Stimulated activated CD8-positive, alpha-beta memory T cell treated with anti-CD3 and anti-CD28 coated beads, Interleukin-12 subunit alpha, Interleukin-12 subunit beta, amount 100 ng/mL, for 4 hours (primary cell): ENCODE measurements at places on chromosomes 7 and 10.

DNA sequence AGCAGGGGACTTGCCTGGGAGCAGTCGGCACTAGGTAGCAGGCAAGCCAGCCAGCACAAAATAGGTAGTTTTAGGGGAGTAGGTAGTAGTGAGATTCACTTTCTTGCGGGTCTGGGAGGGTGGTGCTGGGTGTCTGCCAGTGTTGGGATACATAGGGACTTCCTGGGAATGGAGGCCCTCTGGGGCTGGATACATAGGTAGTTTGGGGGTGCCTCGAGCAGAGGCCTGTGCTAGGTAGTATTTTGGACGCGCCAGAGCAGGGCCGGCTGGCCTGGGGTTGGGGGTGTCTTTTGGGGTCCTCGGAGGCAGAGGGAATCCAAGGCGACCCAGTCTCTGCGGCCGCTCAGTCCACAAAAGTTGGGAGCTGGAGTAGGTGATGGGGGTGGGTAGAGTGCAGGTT, 2.0 kb upstream of the HOXA3 start:
- DNase-seq = no peak

DNA sequence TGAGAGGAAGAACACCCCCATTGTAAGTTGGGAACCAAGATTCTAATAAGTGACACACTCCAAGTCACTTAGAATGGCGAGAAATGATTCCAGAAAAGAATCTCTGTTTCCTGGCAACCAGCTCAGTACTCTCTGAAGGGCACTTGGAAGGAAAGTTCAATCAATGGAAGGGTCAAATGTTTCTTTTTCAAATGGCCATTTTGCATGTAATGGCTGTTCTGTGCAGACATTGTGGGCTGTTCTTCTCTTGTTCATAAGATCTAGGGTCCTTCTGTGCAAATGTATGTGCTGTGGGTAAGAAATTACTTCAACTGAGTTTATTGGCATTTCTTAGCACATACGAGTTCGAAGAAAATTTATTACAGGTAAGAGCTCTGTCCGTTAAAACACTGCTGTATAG, 145.3 kb downstream of the EVX1 start:
- no peak for DNase-seq

DNA sequence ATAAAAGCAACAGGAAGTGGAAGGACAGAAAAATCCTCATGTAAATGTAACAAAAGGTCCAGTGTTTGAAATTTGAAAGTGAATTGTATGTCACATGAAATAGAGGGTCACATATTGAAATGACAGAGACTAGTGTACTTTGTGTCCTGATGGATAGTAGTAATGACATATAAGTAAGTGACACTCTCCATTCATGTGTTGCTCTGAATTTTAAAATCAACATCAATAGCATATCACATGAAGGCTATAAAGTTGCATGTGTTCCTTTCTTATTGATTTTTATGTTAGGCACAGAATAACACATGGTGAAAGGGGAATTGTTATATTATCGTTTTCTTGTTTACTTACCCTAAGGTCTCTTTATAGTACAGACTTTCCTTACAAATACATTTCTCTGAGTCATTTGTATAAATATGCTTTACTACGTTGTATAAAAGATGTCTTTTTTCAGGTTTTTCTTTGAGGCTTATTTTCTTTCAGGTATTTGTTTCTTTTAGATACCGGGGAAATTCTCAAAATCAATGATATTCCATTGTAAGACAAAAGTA, 104.6 kb upstream of the CACNA2D1 start:
- DNase-seq = no peak

DNA sequence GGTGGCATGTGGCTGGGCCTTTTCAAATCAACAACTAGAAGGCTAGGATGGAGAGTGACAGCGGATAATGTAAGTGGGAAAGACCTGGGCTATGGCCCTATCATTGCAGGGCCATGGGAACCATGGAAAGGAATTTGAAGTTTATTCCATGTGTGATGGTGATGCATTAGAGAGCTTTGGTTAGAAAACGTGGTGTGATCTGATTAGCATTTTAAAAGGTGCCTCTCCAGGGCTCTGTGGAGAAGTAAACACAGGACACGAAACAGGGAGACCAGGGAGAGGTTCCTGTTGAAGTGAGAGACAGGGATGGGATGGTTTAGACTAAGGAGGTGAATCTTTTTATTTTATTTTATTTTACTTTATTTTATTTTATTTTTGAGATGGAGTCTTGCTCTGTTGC, 749.5 kb downstream of the GATA3 start:
- no peak for DNase-seq

DNA sequence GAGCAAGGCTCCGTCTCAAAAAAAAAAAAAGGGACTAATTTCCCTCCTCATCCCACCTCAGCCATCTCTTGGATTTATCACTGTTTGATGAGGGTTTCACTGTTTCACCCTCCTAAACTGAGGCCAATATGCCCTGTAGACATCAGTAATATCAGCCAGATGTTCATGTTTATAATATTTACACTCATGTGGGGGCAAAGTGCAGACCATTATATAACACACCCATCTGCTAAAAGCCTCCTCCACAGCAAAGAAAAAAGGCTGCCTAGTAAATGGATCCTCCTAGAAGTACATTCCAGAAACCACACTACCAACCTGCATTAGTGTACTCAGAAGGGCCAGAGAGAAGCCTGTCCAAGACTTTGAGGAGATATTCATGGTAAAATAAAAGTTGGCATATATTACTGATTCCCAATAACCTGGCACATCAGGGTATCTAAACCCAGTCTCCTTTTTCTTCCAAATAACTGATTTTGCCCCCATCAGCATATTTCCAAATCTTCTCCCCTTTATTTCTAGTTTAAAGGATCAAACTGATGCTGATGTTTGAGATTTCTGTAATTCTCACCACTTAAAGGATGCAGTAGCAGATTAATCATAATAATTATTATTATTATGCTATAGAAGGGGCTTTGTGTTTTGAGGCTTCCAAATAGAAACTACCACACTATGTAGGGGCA, 55.1 kb downstream of the LGI1 start:
- DNase-seq = no peak

GRCh38 chr10:94310369-94310768, 52.4 kb downstream of the NOC3L start:
- no peak for DNase-seq

DNA sequence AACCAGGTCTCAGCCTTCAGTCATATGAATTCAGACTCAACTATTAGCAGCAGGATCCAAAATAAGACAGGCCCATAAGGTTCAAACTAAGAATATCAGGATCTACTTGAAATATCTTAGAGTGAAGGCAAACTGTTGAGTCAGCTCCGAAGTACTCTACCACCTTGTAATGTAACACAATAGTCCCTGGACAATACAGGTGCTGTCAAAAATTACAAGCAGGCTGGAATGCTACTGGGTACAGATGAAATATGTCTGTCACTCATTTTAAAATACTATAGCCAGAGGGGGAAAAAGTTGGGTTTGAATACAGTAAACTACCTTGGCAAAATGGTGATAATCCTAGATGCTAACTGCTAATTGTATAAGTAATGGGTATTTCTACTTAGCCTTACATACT, 6.8 kb downstream of the PAXIP1 start:
- DNase-seq = no peak

DNA sequence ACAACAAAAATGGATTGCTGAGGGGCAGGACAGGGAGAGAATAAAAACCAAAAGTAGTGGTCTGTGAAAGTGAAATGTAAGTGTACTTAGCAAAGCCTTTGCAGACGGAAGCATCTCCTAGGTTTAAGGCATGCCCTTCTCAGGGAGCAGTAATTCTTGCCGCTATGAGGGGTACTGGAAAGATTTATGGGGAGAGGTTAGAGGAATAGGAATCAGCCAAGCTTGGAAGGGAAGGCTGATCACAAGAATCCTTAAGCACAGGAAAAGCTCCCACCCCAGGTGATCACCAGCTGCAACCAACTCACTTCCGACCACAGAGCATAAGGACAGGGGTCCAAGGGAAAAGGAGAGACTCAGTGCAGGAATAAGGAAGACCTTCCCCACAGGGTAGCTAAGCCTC, 10.3 kb downstream of the GFRA1 start:
- no peak for DNase-seq

DNA sequence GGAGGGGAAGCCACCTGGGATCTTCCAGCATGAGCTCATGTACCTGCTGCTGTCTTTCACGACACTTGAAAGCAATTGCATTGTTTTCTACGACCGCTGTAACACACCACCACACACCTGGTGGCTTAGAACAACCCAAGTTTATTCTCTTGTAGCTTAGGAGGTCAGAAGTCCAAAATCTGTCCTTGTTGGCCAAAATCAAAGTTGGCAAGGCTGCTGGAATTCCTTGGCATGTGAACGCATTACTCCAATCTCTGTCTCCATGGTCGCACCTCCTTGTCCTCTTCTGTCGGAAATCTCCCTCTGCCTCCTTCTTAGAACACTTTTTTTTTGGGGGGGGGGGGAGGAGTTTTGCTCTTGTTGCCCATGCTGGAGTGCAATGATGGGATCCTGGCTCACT, 305.7 kb downstream of the BAMBI start:
- DNase-seq = no peak

GRCh38 chr10:33673839-33674415, 339.5 kb upstream of the NRP1 start:
- no peak for DNase-seq

- no peak for DNase-seq
Measured at GRCh38 chr10:80406204-80406603, 2.1 kb upstream of the PRXL2A start.

- no peak for DNase-seq
Measured at GRCh38 chr10:113151190-113151666, 201.2 kb downstream of the TCF7L2 start.

- DNase-seq = no peak
Measured at GRCh38 chr7:15430191-15430590, 131.6 kb downstream of the AGMO start.

DNA sequence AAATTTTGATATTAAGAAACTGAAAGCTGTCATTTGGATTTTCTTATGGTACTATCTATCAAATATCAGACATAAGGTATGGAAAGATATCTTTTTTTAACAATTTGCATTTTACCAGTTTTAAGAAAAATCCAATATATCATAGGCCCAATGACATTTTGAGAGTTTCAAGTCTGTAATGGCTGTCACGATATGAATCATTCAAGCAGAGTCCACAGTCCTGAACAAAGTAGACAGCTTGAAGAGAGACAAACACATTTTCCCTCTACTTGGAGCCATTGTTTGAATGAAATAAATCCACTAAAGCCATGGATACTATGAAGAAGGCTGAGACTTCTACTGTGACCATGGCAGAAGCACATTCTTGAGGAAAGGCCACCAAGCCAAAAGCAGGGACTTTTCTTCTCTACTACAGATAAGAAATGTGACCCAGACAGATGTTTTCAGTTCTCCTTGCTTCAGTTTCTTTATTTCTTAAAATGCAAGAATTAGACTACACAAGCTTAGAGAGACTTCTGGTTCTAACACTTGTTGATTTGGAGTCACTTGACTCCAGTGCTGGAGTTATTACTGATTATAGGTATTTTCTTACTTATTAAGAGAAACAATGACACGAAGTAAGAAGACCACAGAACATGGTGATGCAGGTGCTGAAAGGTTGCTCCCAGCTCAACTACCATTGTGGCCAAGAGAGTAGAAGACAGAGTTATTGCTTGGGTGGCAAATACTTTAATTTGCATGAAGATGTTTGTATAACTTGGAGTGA, 429.1 kb downstream of the KIF20B start:
- DNase-seq = no peak

DNA sequence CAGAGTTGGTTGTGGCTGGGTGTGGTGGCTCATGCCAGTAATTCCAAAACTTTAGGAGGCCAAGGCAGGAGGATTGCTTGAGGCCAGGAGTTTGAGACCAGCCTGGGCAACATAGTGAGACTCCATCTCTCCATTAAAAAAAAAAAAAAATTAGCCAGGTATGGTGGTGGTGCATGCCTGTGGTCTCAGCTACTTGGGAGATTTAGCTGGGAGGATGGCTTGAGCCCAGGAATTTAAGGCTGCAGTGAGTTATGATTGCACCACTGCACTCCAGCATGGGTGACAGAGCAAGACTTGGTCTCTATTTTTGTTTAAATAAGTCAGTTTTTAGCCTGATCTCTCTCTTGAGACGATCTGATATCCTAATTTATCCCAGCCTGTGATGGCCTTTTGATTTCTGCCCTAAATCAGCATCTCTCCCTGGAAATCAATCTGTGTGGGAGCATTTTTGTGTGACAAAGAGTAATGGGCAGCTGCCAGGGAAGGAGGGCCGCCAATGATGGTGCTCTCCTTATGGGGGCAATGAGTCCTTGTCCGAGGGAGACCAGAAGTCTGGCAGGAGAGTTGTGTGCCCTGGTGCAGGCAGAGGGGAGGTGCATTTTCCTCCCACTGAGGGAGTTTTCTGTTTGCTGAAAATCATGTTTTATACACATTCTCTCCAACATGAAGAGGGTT, 111.0 kb downstream of the NRP1 start:
- no peak for DNase-seq

- DNase-seq = no peak
Measured at GRCh38 chr7:81924494-81924893, 154.6 kb upstream of the HGF start.

DNA sequence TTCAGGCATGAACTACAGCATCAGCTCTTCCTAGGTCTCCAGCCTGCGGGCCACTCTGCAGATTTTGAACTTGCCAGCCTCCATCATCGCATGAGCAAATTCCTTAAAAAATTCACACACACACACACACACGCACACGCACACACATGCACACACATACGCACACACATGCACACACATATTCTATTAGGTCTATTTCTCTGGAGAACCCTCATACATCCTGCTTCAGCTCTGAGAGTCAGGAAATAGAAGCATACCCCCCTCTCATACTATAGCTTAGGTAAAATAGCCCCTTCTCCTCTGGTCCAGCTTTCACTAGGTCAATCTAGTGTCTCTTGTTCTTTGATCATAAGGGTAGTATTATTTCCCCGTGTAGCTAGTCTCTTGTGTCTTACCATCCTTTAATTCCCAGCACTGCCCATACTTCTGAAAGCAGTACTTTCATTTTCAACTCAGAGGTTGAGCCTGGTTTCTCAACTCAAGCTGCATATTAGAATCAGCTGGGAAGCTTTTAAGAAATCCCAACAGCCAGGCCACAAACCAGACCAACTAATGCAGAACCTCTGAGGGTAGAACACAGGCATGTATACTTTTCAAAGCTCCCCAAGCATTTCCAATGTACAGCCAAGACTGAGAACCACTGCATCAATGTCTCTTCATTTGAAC, 30.9 kb upstream of the ITGB8 start:
- DNase-seq = no peak

- no peak for DNase-seq
Measured at GRCh38 chr10:77590344-77591237, 47.0 kb downstream of the KCNMA1 start.
